NCI-H446 treated with DMSO at 0.1 percent for 48 hours (cell line): ENCODE measurements at places on chromosomes 3 and 15.

DNA sequence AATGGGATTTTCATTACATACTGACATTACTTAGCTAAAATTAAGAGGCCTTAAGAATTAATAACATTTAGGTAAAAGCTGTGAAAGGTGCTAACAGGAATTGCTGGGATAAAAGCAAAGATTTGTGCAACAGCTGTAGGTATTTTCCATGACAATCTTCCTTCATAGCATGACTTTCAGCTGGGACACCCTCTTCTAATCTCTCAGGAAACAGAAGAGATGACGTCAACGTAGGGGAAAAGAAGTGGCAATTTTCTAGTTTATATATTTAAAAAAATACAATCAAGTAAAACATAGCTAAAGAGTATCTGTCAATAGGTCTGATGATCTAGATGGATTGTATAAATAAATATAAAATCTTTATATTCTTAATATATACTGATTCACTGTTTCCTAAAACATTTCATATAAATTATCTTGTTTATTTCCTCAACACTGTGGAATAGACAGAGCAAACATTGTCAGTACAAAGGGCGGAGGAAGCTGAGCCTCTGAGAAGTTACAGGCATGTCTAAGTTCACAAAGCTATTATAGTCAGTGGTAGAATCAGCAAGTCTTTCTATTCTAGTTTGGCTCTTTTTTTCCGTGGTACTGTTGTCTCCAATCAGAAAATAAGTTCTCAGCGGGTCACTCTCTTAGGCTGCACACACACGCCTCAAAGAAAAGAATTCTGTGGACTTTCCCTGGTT lies 217.0 kb downstream of the P3H2 start:
- no peak for DNase-seq

DNA sequence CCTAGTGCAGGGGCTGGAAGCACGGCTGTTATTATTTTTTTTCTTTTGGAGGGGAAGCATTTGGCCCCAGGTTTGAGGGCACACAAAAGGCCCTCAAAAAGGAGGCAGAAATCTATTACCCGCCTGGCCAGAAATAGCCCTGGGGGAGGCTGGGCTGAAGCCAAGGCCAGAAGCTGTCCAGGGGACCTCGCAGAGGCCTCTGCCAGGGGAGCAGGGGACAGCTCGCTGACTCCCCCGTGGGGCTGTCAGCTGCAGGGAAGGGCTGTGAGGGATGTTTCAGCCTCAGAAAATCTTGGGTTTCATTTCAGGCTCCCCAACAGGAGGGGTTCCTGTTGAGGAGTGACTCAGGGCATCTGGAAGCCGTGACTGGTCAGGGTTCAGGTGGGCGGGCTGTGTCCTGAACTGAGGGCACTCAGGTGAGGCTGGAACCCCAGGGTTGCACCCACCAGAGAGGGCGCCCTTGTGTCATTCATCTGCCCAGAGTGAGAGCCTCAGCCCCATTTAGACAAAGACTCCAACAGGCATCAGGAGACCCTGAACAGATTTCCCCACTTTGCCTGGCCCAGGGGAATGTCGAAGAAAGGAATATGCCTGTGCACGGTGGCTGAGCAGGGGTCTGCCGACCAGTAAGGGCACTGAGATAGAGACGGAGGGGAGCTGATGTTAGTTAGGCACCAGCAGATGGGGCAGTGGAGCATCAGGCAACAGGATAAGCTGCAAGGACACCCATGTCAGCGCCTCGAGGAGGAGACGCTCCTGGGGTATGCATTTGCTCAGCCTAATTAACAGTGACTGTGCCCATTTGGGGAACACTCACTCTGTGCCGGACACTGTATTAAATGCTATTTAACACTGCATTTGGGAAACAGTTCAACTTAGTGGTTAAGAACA lies 43.5 kb upstream of the SLC6A11 start:
- DNase-seq: no peak

GRCh38 chr3:194138732-194139070 lies 2.8 kb downstream of the HES1 start:
- no peak for DNase-seq

DNA sequence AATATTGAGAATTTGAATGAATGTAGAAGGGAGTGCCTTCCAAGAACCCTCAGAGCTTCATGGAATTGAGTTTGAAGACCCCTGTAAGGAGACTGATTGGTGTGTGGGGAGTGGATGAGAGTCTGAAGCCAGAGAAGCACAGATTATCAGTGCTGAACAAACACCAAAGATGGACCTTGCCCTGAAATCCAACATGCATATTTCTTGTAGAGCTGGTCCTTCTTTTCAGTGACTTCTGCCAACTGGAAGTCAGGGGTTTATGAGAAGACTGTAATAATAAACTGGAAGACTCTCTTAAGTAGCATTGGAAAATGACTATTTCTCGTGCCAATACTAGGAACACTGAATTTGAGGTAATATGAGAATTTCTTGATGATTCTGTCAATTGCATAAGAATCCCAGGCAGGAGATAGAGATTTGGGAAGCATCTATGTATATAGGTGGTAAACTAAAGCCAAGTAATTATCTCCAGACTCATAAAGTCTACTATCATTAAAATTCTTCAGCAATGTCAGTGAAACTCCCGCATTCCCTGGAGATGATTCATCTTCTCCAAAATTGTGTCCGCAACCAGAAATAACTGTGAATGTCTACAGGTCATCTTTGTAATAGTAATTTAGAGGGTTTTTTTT lies 213.8 kb downstream of the IL5RA start:
- no peak for DNase-seq

DNA sequence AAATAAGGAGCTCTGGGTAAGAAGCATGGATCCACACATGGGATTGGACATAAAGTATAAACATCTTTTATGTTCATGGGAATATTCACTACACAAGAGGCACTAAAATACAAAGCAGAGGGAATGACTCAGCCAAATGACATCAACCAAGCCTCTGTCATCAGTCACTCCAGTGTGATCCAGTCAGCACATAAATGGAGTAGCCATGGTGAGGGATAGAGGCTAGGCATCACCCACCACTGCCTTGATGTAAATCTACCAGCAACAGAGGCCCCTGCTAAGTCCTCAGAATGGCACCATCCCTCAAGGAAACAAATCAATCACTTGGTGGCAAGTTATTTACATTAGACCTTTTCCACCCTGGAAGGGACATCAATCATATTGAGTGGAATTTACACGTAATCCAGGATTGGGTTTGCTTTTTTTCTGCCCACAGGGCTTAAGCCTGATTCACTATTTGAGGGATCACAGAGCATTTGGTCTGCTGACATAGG lies 27.2 kb downstream of the VEPH1 start:
- DNase-seq: no peak

DNA sequence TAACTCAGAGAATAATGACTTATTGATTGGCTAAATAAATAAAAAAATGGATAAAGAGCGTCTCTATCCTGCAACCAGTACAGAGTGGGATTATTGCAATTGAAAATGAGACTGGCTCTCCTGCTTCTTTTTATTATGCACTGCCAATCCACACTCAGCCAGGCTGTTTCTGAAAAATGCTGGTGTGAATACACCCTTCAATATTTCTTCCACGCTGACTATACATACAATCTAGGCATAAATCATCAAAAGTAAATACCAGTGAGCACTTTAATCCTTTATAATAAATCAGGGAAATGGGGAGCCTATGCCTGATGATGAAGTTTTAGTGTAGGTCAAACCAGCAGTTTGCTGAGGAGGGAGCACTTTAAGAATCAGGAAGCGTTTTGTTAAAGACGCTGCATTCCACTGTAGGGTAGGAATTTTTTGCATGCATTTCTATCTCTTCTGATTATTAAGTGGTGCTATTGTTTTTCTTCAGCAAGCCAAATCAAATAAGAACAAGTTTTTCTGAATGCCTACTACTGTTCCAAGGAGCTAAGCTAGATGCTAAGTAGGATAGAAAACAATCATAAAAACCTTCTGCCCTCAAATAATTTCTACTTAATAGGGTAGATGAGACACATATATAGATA lies 781.5 kb downstream of the TBL1XR1 start:
- no peak for DNase-seq

DNA sequence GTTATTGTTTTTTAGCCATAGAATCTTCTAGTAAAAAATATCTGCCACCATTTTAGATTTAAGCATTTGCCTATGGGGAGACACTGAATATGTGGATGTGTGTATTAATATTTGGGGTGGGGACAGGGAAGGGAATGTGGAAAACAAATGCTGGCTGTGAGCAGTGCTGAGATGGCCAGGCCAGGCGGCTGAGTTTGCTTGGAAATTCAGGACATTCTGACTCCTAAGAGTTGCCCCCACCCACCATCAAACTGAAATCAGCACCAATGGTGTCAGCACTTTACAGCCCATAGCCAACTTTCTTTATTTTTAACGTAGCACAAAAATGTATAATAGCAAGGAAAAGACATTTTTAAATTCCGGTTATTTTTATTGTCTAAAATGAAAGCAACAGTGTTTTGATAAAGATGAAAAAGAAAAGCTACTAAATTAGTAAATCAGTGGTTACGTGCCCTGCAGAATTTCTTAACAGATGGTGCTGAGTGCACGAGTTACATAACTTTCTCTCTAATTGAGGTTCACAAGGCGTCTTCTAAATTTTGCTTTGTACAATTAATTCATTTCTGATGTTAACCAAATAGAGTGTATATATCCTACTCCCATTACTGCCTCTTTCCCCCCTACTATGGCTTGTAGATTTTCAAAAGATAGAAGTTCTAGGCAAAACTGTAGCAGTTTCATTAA lies 34.0 kb downstream of the B3GALNT1 start:
- peak; percentile 13 for DNase-seq

- DNase-seq: no peak
These were observed 147.0 kb upstream of the LRRFIP2 start for GRCh38 chr3:37321377-37321781.

- DNase-seq: no peak
These were observed 333.3 kb downstream of the GRM7 start for GRCh38 chr3:7194071-7194835.

- no peak for DNase-seq
These were observed 72.2 kb downstream of the ATP8B4 start for GRCh38 chr15:50046867-50047266.

DNA sequence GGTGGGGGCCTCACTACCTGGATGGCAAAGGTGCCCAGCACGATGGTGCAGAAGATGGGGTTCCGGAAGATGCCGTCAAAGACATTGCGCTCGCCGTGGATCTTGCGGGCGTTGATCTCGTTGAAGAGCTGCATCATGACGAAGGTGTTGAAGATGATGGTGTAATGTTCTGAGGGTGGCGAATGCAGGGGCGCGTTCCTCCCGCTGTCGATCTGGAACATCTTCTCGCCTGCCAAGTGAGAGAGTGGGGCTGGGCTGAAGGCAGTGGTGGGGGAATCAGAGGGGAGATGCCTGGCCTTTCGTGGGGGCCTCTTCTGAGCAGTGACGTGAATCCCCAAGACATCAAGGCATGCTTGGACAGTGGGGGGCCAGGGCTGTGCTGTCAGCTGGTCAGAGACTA lies 19.6 kb upstream of the SEC13 start:
- no peak for DNase-seq

DNA sequence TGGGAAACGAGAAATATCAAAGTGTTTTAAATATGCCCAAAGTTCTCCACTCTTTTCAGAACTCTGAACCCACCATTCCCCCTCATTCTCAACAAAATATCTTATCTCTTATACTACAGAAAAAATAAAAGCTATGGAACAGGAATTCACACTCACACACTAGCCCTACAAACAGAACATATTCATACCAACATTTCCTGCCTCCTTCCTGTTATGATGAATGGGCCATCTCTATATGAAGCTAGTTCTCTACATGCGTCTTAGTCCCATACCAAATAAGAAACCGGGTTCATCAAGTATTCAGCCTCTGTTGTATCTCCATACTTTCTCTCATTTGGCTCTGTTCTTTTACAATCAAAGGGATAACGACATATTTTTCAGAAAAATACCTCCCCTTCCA lies 72.6 kb downstream of the PLSCR2 start:
- no peak for DNase-seq

GRCh38 chr3:46409739-46410489 lies 2.9 kb downstream of the CCRL2 start:
- DNase-seq: no peak

DNA sequence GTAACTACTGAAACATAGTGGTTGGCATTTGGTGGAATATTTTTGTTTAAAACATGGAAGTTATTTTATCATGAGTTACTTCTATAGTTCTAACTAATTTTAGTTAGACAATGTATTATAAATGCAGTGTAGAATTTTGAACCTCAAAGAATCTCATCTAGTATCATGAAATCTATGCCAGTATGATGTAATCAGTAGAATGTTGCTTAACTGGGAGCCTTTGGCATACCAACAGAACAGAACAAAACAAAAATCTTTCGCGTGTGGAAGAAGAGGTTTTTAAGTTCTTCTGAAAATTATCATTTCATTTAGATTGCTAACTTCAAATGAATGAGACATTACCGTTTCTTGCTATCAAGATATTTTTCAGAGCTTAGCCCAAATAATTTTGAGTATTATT lies 98.4 kb upstream of the LRRFIP2 start:
- DNase-seq: no peak

GRCh38 chr3:35562141-35562540 lies 77.2 kb upstream of the ARPP21 start:
- DNase-seq: no peak

- no peak for DNase-seq
These were observed 106.7 kb downstream of the RYK start for GRCh38 chr3:134143828-134144401.

- DNase-seq: no peak
These were observed 347 bp upstream of the C3orf62 start for GRCh38 chr3:49277383-49277775.

GRCh38 chr3:56775838-56776555 lies 25.8 kb downstream of the ARHGEF3 start:
- no peak for DNase-seq

DNA sequence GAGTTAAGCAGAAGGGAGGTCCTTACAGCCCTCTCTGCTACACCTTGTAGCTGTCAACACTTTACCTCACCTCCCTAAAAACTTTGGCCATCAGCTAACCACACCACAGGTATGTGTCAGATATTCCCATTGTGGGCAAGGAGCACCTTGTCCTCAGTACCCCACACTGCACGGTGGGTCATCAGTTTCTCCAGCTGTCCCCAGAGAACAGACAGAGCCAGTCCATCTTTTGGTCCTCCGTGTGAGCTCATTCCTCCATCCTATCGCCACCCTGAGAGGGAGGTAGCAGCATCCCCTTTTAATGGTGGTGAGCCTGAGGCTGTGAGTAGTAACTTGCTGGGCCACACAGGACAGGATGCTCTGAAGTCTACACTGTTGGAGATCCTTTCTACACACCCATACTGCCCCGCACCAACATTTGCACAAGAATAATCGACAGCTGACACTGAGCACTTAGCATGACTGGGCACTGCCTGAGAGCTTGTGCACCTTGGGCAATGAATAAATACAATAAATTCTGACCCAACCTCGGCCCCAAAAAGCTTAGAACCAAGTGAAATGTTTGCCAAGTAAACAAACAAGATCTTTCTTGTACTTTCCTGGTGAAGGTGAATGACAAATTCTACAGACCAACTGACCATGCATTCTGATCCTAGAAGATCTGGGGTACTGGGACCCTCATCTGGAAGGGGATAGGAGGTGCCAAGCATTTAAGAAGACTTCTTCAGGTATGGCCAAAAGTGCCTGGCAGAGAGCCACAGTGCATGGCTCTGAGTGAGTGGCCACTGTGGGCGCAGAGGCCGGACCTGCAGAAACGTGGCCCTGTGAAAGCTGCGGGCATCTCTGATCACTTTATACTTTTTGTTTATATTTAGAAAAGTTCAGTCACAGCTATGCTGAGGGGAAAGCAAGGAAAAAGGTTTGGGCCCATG lies 6.9 kb downstream of the CHCHD4 start:
- no peak for DNase-seq

- DNase-seq: no peak
These were observed 65.9 kb downstream of the BTD start for GRCh38 chr3:15667484-15667883.

GRCh38 chr3:49607796-49608195 lies 53.5 kb downstream of the BSN start:
- no peak for DNase-seq
